SK-N-SH treated with all-trans-retinoic acid at 6 μM for 48 hours (cell line): ENCODE measurements at places on chromosomes 2 and 18.

- ATAC-seq: peak; percentile 98
Observed at GRCh38 chr2:157761520-157761919, 114.6 kb downstream of the ACVR1 start.

DNA sequence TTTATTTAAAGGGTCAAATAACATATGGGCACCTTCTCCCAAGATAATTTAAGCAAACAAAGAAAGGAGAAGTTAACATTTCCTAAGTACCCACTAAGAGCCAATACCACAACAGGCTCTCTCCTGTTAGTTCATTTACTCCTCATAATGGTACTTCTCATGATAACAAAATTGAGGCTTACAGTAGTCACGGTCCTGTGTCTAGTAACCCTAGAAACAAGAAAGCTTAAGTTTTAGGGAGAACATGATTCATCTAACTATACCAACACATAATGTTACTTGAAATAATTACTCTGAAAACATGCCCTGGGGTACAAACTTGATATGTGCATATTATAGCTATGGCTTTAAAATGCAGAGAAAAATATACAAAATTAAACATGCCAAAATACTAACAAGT is 19.8 kb downstream of the IWS1 start:
- no peak for ATAC-seq

DNA sequence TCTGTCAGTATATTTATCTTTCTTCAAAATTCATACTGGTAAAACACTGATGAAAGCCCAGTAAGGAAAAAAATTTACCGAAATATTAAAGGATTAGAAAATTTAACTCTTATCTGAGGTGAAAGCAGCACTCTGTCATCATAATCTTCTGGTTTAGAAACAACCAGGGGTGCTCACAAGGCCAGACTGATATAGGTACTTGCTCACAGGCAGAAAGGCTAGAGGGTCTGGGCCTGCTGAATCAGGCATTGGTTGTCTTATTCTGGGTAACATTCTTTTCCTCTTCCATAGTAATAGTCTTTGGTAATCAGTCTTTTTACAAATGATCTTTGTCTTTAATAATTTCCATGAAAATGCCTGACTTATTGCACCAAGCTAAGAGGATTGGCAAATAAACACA is 221.4 kb upstream of the TFPI start:
- ATAC-seq: no peak

- peak; percentile 31; the same call in 1 of the 3 replicates for ATAC-seq
Observed at GRCh38 chr2:27527182-27527581, 30.5 kb downstream of the GCKR start.

DNA sequence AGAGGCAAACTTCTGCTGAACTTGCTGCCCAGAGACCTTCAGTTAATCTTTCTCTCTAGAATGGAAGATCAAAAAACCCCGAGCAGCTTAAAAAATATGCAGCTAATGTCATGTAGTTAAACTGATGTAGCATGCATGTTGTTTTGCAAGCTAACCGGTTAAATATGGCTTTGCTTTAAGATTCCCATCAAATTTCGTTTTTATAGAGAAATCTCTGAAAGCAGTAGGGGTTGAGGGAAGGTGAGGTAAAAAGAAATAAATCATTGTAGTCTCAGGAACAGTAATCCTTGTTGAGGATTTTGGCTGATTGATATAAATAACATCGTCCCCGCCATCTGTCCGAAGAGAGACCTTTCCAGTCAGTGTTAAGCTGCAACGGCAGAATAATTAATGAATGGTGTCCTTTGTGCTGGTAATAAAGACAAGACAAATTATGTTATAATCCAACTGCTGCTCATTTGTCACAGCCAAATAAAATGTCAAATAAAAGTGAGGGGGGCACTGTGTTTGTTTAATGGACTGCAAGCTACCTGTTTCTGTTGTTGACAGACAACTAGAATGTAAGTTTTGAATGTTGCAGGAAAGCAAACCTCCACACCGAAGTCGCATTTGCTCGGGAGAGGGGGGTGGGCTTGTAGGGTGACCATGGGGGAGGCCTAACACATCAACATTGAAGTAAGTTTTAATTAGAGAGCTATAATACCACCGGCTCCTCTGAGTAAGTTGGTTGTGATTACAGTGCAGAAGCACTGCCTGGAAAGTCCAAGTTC is 555.5 kb downstream of the ARHGAP15 start:
- ATAC-seq: no peak

DNA sequence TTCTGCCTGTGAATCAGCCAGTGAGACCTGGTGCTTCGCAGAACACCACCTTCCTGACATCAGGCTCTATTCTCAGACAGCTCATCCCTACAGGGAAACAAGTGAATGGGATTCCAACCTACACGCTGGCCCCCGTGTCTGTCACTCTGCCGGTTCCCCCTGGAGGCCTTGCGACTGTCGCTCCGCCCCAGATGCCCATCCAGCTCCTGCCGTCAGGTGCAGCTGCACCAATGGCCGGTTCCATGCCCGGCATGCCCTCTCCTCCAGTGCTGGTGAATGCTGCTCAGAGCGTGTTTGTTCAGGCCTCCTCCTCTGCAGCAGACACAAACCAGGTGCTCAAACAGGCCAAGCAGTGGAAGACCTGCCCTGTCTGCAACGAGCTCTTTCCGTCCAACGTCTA is 28.1 kb downstream of the ADNP2 start:
- no peak for ATAC-seq

GRCh38 chr2:19538411-19538963 is 180.1 kb upstream of the OSR1 start:
- ATAC-seq: peak; percentile 84

DNA sequence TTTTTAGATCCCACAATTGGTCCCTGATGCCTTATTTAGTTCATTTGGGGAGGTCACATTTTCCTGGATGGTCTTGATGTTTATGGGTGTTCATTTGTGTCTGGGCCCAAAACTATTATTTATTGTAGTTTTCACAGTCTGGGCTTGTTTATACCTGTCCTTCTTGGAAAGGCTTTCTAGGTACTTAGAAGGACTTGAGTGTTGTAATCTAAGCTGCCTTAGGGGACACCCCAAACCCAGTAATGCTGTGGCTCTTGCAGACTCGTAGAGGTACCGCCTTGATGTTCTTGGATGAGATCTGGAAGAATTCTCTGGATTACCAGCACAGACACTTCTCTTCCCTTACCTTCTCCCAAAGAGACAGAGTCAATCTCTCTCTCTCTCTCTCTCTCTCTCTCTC is 25.0 kb upstream of the ITSN2 start:
- ATAC-seq: no peak

DNA sequence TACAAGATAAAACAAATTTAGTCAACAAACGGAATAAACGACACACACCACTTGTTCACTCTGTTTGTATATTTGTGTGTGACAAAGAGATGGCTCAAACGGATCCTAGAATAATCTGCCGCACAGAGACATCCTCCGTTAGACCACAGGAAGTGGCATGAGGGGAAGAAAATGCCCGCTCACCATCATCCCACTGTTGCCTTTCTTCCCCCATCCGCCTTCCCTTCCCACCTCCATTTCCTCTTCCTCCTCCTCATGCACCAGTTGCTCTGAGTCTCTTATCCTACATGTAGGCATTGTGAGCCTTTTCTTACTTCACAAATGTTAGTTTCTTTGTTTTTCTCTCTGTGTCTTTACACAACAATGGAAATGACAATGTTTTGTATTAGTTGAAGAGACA is 228.5 kb upstream of the SMIM21 start:
- no peak for ATAC-seq

DNA sequence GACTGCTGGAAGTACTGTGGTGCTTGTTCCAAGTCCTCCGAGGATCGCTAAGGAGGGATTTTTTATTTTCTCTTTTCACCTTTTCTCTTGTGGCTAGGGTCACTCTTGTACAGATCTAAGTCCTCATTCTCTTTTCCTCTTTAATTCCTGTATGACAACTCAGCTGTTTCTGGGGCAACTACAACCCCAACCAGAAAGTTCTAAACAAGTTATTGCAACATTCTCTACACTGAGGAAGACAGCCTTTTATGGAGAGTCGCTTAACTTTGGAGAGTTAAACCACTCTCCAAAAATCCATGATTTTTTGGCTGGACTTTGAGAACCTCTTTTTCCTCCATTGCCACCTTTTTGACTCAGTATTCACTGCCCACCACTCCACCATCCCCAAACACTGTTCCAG is 74.0 kb upstream of the SESTD1 start:
- no peak for ATAC-seq

GRCh38 chr2:200298816-200299215 is 7.7 kb upstream of the SPATS2L start:
- ATAC-seq: no peak

GRCh38 chr18:7787339-7787738 is 220.2 kb downstream of the PTPRM start:
- ATAC-seq: no peak

GRCh38 chr2:105577762-105578161 is 166.9 kb upstream of the NCK2 start:
- ATAC-seq: no peak

DNA sequence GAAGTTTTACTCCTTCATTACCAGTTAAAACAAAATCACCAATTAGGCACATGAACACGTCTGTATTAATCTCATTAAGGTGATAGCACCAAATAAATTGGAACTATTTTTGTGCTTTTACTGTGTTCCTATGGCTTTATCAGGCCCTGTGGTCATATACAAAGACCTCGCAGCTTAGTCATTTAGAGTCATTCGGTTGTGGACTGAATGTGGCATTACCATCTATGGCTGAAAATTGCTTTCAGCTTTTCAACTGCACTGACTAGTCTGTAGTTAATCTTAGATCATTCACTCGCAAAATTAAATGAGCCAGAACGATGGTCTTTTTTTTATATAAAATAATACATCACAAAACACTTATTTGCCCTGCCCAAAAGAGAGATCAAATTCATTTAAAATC is 601.7 kb downstream of the NR4A2 start:
- no peak for ATAC-seq

- peak; percentile 92 for ATAC-seq
Observed at GRCh38 chr2:189276277-189276676, 96.7 kb upstream of the COL5A2 start.

GRCh38 chr2:190716176-190716807 is 67.4 kb downstream of the NAB1 start:
- ATAC-seq: no peak

GRCh38 chr2:120360307-120360855 is 14.4 kb downstream of the INHBB start:
- no peak for ATAC-seq

DNA sequence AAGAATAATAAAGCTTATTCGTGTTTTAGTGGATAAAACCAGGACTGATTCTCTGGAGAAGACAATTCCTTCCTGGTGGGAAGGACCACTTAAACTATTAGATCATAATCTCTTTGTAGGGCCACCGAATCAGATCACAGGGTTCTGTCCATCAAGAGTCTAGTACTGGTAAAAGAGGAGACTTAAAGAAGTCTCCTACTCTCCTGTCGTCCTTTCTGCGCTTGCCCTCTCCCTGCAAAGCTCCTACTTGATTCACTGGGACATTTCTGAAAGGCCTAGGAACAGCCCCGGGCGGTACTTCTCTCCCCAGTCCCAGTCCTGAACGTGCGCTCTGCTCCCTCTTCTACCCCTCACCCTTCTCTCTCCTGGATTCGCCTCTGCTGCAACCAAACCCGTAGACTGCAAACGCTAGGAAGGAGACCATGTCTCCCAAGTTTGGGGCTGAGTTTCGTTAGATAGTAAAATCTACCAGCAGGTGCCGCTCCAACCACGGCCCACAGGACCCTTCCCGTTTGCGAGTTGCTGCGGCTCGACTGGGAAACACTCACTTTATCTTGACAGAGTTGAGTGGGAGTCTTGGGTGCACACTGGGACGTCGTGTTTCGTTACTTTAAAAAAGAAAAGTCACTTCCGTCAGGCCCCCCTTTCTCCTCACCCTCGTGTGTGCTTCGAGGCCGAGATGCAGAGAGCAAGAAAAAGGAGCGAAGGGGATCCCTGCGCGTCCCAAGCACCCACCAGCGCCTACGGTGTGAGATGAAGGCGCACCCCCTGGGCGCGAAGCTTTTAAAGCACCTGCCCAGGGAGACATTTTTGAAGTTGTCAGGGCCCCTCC is 923 bp downstream of the FIGLA start:
- ATAC-seq: peak; percentile 94

DNA sequence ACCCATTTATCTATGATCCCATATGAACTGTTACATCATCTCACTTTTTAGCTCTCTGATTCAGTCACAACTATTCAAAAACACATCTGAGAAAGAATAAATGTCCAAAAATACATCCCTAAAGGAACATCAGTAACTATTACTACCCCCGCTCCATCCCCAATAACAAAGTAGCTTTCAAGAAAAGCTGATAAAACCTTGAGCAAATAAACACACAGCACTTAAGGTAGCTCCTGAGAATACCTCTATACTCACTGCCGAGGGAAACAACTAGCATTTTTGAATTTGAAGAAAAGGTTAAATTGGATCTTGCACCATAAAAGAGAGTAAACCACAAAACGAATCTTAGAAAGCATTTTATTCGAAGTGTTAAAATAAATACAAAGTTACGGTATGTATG is 63.4 kb downstream of the PMAIP1 start:
- no peak for ATAC-seq

DNA sequence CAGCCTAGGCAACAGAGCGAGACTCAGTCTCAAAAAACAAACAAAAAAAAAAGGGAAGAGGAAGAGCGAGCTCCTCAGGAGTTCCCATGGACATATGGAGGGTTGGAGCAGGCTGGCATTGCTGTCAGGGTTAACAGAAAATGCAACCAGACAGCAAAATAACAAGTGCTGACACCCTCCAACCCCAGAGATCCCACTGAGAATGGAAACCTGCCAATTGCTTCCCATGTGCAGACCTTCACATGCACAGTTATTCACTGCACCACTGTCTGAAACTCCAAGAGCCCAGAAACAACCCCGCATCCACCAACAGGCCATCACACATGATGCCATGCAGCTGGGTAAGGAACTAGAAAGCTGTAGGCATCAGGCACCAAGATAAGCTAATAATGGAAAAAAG is 43.5 kb downstream of the TFCP2L1 start:
- ATAC-seq: no peak

DNA sequence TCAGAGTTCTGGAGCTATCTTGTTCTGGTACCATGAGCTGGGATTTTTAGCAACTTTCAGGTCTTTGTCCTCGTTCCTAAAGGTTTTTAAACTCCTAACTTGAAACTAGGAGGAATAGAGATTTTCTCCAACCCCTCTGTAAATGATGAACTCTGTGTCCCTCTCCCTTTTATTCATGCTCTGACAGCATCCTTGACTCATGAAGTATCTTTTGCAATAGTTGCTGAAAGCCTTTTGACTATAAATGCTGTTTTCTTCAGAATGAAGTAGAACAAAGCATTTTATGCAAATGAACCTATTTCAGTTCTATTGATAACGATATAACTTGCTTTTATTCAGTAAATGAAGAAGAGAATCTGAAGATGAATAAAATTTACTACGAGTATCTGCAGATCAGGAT is 17.0 kb upstream of the MAPRE2 start:
- no peak for ATAC-seq

GRCh38 chr2:27544143-27544821 is 38.6 kb upstream of the ZNF512 start:
- ATAC-seq: no peak

GRCh38 chr2:219968685-219969345 is 341.4 kb downstream of the SLC4A3 start:
- peak; percentile 37; the same call in 2 of the 3 replicates for ATAC-seq

GRCh38 chr2:165529130-165529529 is 59.6 kb downstream of the CSRNP3 start:
- no peak for ATAC-seq

GRCh38 chr18:10377956-10378355 is 76.5 kb upstream of the APCDD1 start:
- no peak for ATAC-seq

GRCh38 chr2:115122701-115123100 is 680.3 kb downstream of the DPP10 start:
- ATAC-seq: no peak
